ENCODE measurements at places on chromosomes 2 and 18. TPM values are rescaled to one million over a fixed set of nuclear protein-coding genes. Genes with fewer than 3 reads are reported as not detected.

POMC gene
- polyA plus RNA-seq, result 5.8 TPM

BMP10 gene
- not detected for polyA plus RNA-seq

IL36G gene
- 0.21 TPM for polyA plus RNA-seq

ZNF513 gene
- polyA plus RNA-seq, result 16.9 TPM

GRCh38 chr2:196413821-196414274 is 225.7 kb upstream of the CCDC150 start:
- DNase-seq, result no peak

GRCh38 chr18:39186008-39186407 is 1620.4 kb upstream of the CELF4 start:
- no peak for DNase-seq

DNA sequence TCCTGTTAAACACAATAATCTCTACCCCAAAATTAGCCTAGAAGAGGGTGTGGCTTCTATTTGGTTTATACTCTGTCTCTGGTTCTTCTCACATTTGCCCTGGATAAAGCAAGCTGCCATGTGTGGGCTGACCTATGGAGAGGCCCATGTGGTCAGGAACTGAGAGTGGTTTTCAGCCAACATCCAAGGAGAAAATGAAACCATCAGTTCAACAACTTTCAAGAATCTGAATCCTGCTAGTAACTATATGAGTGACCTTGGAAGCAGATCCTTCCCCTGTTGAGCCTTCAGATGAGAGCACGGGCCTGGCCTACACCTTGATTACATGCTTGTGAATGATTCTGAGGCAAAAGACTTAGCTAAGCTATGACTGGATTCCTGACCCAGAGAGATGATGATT is 11.5 kb upstream of the TRIB2 start:
- DNase-seq, result no peak

- DNase-seq, result no peak
These were observed 315.6 kb downstream of the RDH14 start for GRCh38 chr2:18244845-18245244.

All from right renal cortex interstitium (tissue), 3 donors.